CD4-positive, alpha-beta T cell treated with Interleukin-2 at 100 ng/mL for 4 hours (primary cell): ENCODE measurements at places on chromosomes 11 and 22.
A peak's percentile ranks its signal among the peaks of the same experiment; 100 is the strongest.

- no peak for DNase-seq
Measured at GRCh38 chr22:20584872-20585638, 77.6 kb downstream of the MED15 start.

- peak; percentile 82 for DNase-seq
Measured at GRCh38 chr11:121418625-121419114, 33.4 kb upstream of the SORL1 start.

GRCh38 chr22:46105494-46106278 lies 44.6 kb upstream of the PPARA start:
- no peak for DNase-seq

- DNase-seq, result no peak
Measured at GRCh38 chr11:98734686-98735085, 286.1 kb upstream of the CNTN5 start.

GRCh38 chr22:28914201-28914600 lies 30.8 kb downstream of the ZNRF3 start:
- DNase-seq, result no peak
